ENCODE measurements at places on chromosomes 1 and 21.
A peak's percentile ranks its signal among the peaks of the same experiment; 100 is the strongest.

DNA sequence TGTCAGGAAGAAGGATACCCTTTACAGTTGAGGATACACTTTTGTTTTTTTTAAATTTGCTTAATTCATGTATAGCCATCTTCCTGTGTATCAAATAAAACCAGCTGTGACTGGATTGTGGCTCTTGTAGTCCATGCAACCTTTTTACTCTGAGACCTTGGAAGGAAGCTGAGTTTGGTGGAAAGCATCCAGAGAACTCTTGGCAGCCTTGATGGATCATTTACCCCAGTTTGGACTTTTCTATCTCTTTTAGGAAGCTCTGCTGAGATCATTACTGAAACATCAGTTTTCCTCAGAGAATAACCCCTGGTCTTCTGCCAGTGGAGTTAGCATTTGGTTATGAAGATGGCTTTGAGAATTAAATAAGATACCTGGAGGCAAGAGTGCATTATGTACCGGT is 21.2 kb upstream of the APOBEC4 start:
- no peak for DNase-seq

GRCh38 chr1:214295934-214296333 is 15.0 kb downstream of the SMYD2 start:
- DNase-seq, result no peak

DNA sequence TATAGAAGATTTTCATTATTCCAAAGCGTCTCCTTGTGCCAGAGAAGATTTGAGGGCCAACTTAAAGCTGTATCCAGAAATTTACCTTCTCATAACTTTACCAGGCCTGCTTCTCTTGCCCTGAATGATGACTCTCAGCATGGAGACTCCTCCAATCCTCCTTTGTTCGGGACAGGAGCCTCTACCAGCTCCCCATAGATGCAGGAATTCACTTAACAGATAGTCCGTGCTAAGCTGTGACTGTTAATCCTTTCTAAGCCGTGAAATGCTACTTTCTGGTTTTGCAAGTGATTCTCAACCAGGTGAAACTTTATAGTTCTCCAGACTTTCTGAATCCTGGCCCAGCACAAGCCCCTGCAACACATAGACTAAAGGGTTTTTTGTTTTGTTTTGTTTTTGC is 31.8 kb upstream of the KCND3 start:
- DNase-seq, result no peak

- peak; percentile 84 for DNase-seq
Measured at GRCh38 chr1:153945795-153946621, 510 bp downstream of the DENND4B start.

- no peak for DNase-seq
Measured at GRCh38 chr1:171937938-171938337, 96.6 kb downstream of the DNM3 start.

GRCh38 chr1:228363686-228364067 is 43.0 kb downstream of the TRIM11 start:
- DNase-seq, result no peak

DNA sequence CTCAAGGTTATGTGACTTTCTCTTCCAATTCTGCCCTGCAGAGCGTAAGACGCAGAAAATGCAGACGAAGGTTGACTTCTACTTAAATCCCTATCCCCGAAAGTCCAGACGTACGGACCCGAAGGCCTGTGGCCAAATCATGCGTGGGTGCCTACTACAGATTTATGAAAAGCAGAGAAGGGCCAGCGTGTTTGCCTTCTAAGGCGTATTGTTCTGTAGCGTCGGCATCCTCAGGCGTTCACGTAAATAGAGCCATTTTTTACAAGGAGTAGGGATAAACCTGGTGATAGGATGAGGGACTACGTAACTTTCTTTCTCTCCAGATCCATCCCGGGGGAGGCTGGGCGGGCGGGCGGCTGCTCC is 222 bp upstream of the GIPC2 start:
- DNase-seq, result no peak

- DNase-seq, result no peak
Measured at GRCh38 chr1:218670875-218671274, 325.7 kb downstream of the TGFB2 start.

GRCh38 chr1:223118418-223118817 is 24.6 kb downstream of the TLR5 start:
- DNase-seq, result no peak

DNA sequence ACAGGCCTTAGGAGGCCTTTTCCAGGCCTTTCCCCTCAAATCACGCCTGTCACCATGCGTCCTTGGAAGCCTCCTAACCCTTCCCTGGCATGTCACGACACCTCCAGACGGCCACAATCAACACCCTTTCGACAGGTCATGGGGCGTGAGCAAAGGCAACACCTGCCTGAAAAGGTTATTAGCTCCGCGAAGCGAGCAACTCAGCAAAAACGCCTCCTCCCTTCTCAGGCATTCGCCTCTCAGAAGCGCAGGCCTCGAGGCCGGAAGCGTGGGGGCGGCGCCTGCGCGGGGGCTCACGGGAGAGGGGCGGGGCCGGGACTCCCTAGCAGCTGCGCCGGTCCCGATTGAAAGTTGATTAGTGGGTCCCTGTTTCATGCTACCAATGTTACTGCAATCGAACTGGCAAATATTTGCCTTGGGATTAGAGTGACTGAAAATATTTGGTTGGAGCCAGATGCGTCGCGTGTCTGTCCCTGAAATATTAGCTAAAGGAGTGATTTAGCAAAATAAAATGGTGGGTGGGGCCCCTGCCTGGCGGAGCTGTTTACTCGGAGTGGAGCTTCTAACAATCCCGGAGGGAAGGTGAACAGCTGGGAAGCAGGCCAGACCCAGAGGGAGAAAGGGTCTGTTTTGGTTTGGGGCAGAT is 44.9 kb downstream of the GFI1 start:
- no peak for DNase-seq

DNA sequence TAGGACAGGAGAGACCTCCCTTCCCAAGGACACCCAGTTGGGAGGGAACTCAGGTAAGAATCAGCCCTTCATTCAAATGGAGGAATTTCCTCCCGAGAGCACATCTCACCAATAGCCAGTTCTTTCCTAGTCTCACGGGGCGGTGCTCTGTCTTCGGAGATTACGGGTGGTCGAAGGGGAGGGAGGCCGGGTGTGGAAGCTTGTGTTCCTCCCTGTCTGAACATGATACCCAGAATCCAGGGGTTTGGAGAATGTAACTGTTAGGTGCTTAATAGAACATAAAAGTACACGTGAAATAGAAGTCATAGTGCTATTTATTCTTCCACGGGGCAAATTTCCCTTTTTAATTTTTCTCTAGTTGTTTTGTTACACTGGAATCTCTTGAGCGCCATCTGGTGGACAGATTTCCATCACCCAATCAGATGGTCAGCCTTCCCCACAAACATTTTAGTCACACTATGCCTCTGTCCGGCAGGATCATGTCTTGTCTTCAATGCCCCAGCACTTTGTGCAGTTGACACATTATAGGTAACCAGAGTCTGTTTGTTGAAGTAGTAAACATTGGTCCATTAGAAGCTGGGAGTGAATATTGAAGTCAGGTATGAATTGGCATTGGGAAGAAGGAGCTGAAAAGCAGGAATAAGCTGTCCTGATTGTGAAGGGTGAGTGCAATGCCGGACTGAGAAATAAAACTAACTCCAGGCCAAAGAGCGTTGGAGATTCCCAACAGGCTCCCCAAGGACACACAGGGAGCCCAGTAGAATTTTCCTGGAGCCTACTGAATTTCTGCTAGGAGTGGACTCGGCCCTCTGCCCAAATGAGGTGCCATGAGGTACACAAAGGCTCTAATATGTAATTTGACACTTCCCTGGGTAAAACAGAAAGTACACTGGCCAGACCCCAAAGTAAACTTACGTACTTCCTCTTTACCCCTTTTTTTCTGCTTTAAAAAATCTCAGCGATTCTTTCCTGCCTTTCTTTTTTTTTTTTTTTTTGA is 27.6 kb upstream of the ZNF697 start:
- DNase-seq, result peak; percentile 89

DNA sequence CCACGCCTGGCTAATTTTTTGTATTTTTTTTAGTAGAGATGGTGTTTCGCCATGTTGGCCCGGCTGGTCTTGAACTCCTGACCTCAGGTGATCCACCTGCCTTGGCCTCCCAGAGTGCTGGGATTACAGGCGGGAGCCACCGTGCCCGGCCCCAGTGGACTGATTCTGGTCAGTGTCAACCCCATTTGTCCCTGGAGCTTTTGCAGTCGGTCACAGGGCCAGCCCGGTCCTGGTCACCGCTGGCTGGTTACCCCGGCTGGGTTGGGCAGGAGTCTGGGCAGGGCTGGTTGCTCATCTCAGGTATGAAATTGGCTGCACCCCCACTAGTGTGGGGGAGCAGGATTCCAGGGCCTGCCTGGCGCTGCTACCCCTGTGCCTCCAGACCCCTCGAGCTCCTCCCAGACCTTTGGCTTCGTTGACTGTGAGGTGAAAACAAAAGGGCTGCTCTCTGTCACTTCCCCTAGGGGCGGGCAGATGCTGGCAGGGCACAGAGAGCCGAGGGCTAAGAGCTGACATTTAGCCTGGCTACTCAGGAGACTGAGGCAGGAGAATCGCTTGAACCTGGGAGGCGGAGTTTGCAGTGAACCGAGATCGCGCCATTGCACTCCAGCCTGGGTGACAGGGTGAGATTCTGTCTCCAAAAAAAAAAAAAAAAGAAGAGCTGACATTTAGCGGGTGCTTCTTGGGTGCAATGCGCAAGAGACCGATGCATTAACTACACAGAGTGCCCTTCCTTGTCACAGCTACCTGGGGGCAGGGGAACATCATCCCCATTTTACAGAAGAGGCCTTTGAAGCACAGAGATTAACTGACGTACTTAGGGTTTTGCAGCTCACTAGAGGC is 10.6 kb downstream of the TNFRSF1B start:
- DNase-seq, result no peak

Measured in globus pallidus (tissue), 1 donor.